Type B pancreatic cell (in vitro differentiated cells): ENCODE measurements at places on chromosomes 4 and X. TPM values are rescaled to one million over a fixed set of nuclear protein-coding genes. Genes with fewer than 3 reads are reported as not detected.
A peak's percentile ranks its signal among the peaks of the same experiment; 100 is the strongest.

Gene HS6ST2
- total RNA-seq: 35.8 and 46.4 TPM in 2 replicates

Gene REPS2
- 1.6 and 2.9 TPM in 2 replicates for total RNA-seq

Gene NUDT11
- total RNA-seq: 6.1 and 19.3 TPM in 2 replicates

Gene CXCL3
- 5.2 and 5.9 TPM in 2 replicates for total RNA-seq

Gene CSAG1
- not detected in 2 replicates for total RNA-seq

Gene NXF2
- total RNA-seq: not detected in 2 replicates

Gene UGT2B11
- total RNA-seq: 0.56 and 1.2 TPM in 2 replicates

Gene CLCN3
- 45.9 and 67.0 TPM in 2 replicates for total RNA-seq

Gene MAGEA3
- total RNA-seq: not detected in 2 replicates

Gene YY2
- total RNA-seq: 2.7 and 3.1 TPM in 2 replicates

DNA sequence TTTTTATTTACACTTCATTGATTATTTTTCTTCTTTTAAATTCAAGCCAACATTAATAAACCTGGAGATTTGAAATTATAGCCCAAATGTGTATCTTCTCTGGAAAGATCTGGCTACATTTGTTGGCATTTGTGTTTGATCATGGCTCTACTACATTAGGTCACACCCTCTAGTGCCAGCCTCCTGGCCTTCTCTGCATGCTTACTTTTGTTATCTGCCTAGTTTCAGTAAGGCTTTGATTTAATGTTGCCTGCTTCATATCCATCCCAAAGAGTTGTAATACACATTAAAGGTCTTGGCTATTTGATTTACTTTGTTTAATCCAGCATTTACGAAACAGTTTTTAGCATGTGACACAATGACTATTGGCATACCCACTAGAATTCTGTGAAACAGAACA lies 224.5 kb downstream of the TRAM1L1 start:
- no peak for DNase-seq
- H3K27me3 ChIP-seq: no peaks in the 10 kb centered on the region
- H3K27ac ChIP-seq: no peak overlapping the region
- H3K4me1 ChIP-seq: no peaks in the 10 kb centered on the region
- no peak overlapping the region for H3K4me3 ChIP-seq
- H3K36me3 ChIP-seq: no peaks in the 10 kb centered on the region

- H3K36me3 ChIP-seq: peaks cover 6% of the 10 kb centered on the region
- H3K4me1 ChIP-seq: peaks cover 66% of the 10 kb centered on the region
- H3K27ac ChIP-seq: no peak overlapping the region
- DNase-seq: no peak
Measured at GRCh38 chr4:3302173-3302785, 9.5 kb downstream of the RGS12 start.

- H3K4me1 ChIP-seq: peaks cover 5% of the 10 kb centered on the region
- H3K27me3 ChIP-seq: peaks cover 2% of the 10 kb centered on the region
- no peak overlapping the region for H3K4me3 ChIP-seq
- H3K36me3 ChIP-seq: no peaks in the 10 kb centered on the region
- no peak overlapping the region for H3K27ac ChIP-seq
Measured at GRCh38 chr4:144171697-144172096, 31.2 kb upstream of the GYPA start.

DNA sequence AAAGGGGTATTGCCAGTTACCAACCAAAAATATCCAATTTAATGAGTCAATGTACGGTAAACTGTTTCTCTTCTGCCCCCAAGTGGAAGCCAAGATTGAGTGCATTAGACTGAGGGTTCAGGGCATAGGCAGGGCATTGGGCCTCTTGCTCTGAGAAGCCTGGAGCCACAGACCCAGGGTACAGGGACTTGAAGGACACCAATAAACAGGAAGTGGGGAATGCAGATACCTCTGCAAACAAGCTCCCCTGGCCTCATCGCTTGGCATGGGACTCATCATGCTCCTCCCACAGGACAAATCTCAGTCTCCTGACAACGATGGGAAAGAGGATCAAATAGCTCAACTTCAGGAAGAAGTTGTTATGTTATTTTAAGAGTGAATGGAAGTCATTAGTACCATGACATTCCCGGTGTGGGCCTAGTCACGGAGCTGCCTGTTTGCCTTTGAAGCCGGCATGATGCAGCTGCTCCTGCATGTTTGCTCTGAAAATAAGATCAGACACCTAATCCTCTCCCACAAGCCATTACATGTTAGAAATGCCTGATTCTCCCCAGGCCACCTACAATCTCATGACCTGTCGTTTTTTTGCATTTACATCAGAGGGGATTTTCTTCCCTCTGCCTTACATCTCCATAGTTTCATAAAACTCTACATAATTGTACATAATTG lies 224.2 kb downstream of the RCHY1 start:
- no peaks in the 10 kb centered on the region for H3K36me3 ChIP-seq
- H3K27ac ChIP-seq: no peak overlapping the region
- H3K4me3 ChIP-seq: no peak overlapping the region
- no peaks in the 10 kb centered on the region for H3K27me3 ChIP-seq

GRCh38 chrX:16061296-16061695 lies 62.1 kb upstream of the GRPR start:
- DNase-seq: no peak
- H3K4me3 ChIP-seq: no peak overlapping the region
- no peaks in the 10 kb centered on the region for H3K27me3 ChIP-seq
- H3K36me3 ChIP-seq: no peaks in the 10 kb centered on the region
- no peaks in the 10 kb centered on the region for H3K4me1 ChIP-seq
- H3K27ac ChIP-seq: no peak overlapping the region

- no peaks in the 10 kb centered on the region for H3K36me3 ChIP-seq
- H3K27ac ChIP-seq: no peak overlapping the region
- DNase-seq: no peak
Measured at GRCh38 chrX:27924261-27924660, 57.0 kb downstream of the DCAF8L1 start.

GRCh38 chrX:154401045-154401799 lies 3.0 kb downstream of the RPL10 start:
- H3K4me3 ChIP-seq: peak overlapping the region; percentile 99
- H3K36me3 ChIP-seq: peaks cover 20% of the 10 kb centered on the region
- peaks cover 15% of the 10 kb centered on the region for H3K4me1 ChIP-seq

GRCh38 chr4:91961504-91961903 lies 342.3 kb upstream of the GRID2 start:
- no peaks in the 10 kb centered on the region for H3K27me3 ChIP-seq
- no peak for DNase-seq
- no peak overlapping the region for H3K4me3 ChIP-seq
- H3K4me1 ChIP-seq: peaks cover 3% of the 10 kb centered on the region

- no peaks in the 10 kb centered on the region for H3K36me3 ChIP-seq
- H3K27me3 ChIP-seq: no peaks in the 10 kb centered on the region
- peaks cover 10% of the 10 kb centered on the region for H3K4me1 ChIP-seq
- no peak overlapping the region for H3K27ac ChIP-seq
Measured at GRCh38 chr4:69098470-69098869, 2.2 kb downstream of the UGT2B7 start.

DNA sequence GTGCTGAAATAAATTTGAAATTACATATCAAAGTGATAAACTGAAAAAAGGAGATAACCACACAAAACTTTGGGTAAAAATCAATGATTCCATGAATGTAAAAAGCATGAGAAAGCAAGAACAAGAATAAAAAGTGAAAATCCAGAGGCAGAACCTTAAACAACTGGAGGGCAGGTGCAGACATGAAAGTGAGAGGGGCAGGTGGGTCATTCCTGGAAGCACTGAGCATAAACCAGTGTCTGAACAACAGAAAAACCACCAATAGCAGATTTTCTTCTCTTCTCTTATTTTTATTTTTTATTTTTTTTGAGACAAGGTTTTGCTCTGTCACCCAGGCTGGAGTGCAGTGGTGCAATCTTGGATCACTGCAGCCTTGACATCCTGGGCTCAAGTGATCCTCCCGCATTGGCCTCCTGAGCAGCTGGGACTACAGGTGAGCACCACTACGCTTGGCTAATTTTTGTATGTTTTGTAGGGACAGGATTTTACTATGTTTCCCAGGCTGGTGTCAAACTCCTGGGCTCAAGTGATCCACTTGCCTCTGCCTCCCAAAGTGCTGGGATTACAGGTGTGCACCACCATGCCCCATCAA lies 46.8 kb upstream of the GPR78 start:
- no peaks in the 10 kb centered on the region for H3K27me3 ChIP-seq
- H3K27ac ChIP-seq: peak overlapping the region; percentile 98
- no peak for DNase-seq
- H3K4me1 ChIP-seq: peaks cover 22% of the 10 kb centered on the region

DNA sequence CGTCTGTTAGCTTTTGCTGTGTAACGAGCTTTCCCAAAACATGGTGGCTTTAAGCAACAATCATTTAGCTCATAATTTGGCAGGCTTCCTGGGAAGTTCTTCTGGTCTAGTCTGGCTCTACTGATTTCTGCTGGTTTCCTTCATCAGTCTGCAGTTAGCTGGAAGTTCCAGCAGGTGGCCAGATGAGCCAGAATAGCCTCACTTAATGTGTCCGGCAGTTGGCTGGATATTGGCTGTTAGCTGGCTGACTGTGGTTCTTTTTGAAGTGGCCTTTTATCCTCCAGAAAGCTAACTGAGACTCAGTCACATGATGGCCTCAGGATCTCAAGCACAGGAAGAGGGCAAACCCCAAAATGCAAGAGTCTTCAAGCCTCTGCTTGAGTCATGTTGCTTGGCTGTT lies 34.9 kb downstream of the FTHL17 start:
- DNase-seq: no peak
- no peaks in the 10 kb centered on the region for H3K27me3 ChIP-seq
- no peak overlapping the region for H3K4me3 ChIP-seq
- H3K4me1 ChIP-seq: peaks cover 4% of the 10 kb centered on the region
- no peak overlapping the region for H3K27ac ChIP-seq

DNA sequence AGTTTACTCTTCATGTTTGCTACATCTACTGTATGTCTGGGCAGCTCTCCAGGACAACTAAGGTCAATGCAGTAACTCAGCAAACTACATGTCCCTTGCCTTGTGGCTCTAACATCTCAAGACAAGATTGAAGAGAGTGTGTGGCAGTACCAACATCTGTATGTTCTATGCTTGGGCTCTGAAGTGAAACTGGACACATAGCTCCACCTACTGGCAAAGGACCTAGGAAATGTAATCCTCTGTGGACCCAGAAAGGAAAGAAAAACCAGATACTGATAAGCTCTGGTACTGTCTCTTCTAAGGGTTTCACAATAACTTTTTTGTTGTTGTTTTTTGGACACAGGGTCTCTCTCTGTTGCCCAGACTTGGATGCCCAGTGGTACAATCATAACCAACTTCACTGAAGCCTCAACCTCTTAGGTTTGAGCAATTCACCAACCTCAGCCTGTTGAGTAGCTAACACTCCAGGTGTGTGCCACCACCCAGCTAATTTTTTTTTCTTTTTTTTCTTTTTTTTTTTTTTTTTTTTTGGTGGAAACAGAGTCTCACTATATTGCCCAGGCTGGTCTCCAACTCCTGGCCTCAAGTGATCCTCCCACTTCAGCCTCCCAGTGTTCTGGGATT lies 64.1 kb downstream of the QDPR start:
- H3K4me3 ChIP-seq: no peak overlapping the region
- peaks cover 5% of the 10 kb centered on the region for H3K27me3 ChIP-seq
- H3K4me1 ChIP-seq: no peaks in the 10 kb centered on the region
- H3K36me3 ChIP-seq: no peaks in the 10 kb centered on the region

- no peaks in the 10 kb centered on the region for H3K4me1 ChIP-seq
- H3K27ac ChIP-seq: no peak overlapping the region
- DNase-seq: no peak
- H3K36me3 ChIP-seq: peaks cover 7% of the 10 kb centered on the region
- no peaks in the 10 kb centered on the region for H3K27me3 ChIP-seq
- H3K4me3 ChIP-seq: no peak overlapping the region
Measured at GRCh38 chrX:118551426-118551825, 55.8 kb downstream of the DOCK11 start.

DNA sequence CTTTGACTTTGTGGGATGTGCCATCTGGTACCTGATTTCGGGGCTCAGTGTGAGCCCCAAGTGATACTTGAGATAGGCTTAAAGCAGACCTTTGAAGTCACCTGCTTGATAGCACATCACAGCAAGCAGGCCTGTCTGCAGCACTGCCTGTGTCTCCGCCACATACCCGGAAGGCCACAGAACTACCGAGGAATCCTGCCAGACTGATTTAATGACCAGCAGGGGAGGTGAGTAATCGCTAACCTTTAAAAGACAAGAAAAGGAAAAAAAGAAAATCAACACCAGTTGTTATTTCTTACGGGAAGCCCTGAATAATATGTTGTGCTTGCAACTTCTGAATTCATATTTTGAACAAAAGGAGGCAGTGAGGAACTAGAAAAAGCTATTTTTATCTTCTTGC lies 6.8 kb downstream of the PTCHD1 start:
- H3K27me3 ChIP-seq: peaks cover 53% of the 10 kb centered on the region
- no peak overlapping the region for H3K4me3 ChIP-seq
- DNase-seq: no peak
- H3K36me3 ChIP-seq: peaks cover 5% of the 10 kb centered on the region
- H3K4me1 ChIP-seq: peaks cover 7% of the 10 kb centered on the region

DNA sequence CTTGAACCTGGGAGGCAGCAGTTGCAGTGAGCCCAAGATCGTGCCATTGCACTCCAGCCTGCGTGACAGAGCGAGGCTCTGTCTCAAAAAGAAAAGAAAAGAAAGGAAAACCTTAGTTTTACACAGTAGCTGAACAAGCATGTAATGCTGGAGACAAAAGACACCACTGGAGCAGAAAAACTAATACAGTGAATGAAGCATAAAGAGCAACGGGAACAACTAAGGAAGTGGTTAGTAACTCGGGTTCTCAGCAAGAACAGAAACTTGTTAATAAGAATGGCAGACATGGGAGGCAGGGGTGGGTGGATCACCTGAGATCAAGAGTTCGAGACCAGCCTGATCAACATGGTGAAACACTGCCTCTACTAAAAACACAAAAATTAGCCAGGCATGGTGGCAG lies 263.7 kb downstream of the FSTL5 start:
- no peaks in the 10 kb centered on the region for H3K4me1 ChIP-seq
- DNase-seq: no peak

- no peak overlapping the region for H3K4me3 ChIP-seq
- no peaks in the 10 kb centered on the region for H3K4me1 ChIP-seq
- no peak overlapping the region for H3K27ac ChIP-seq
- H3K36me3 ChIP-seq: no peaks in the 10 kb centered on the region
Measured at GRCh38 chr4:121958777-121959176, 6.9 kb upstream of the TRPC3 start.

GRCh38 chrX:120660637-120661036 lies 30.8 kb upstream of the C1GALT1C1 start:
- no peak overlapping the region for H3K4me3 ChIP-seq
- no peak overlapping the region for H3K27ac ChIP-seq
- no peaks in the 10 kb centered on the region for H3K4me1 ChIP-seq
- no peaks in the 10 kb centered on the region for H3K36me3 ChIP-seq
- no peaks in the 10 kb centered on the region for H3K27me3 ChIP-seq

- no peak overlapping the region for H3K27ac ChIP-seq
- no peak for DNase-seq
- no peak overlapping the region for H3K4me3 ChIP-seq
- H3K36me3 ChIP-seq: no peaks in the 10 kb centered on the region
- no peaks in the 10 kb centered on the region for H3K4me1 ChIP-seq
- peaks cover 3% of the 10 kb centered on the region for H3K27me3 ChIP-seq
Measured at GRCh38 chr4:145285928-145286327, 105.5 kb upstream of the OTUD4 start.
